ENCODE measurements at places on chromosomes 1 and 21. TPM values are rescaled to one million over a fixed set of nuclear protein-coding genes. Genes with fewer than 3 reads are reported as not detected.

Gene RPRD2
- 5.3 TPM for total RNA-seq

Gene TRNP1
- 68.6 TPM for total RNA-seq

Gene PLEKHM2
- total RNA-seq, result 24.7 TPM

GRCh38 chr1:233079574-233079973 is 129.2 kb downstream of the NTPCR start:
- no peak for DNase-seq

GRCh38 chr21:17514124-17514845 is 1.4 kb downstream of the CXADR start:
- no peak for DNase-seq

DNA sequence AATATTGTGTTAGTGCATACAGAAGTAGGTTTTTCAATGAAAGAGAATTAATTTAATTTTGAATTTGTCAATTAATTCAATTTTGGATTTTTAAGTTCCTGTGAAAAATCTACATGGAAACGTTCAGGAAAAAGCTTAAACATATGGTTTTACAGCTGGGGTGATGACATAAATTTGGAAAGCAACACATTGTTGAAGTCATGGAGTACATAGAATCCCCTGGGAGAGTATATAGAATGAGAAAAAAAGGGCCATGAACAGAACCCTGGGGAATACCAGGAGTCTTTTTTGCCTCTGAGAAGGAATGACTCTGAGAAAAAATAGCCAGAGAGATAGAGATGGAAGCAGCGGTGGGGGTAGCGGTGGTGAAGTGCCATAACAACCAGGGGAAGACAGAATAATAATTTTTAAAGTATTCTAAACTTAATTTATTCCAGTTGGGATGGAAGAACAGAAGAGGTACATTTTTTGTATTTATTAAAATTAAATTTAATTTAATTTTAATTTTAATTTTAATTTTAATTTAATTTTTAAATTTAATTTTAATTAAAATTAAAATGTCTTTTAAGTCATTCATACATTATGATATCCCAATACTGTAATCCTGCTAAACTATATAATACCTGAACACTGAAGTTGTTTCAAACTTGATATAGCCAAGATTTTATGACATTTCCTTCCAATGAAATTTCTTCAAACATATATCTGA is 48.9 kb downstream of the NME7 start:
- DNase-seq, result no peak

DNA sequence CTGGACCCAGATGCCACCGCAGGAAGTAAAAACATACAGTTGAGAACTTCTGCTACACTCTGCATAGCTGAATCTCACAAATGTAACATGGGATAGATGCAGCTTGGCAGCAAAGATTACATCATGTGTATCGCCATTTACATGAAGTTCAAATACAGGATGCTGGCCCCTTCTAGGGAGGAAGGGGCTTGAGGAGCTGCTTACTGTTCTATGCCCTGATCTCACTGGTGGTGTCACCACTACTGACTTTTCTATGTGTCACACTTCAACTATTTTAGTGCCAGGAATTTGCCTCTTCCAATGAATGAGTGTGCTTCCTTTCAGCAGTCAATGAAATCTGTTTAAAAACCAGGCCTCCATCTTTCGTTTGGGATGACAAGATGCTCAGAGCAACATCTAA is 31.1 kb downstream of the MRAP start:
- peak; percentile 62 for DNase-seq

DNA sequence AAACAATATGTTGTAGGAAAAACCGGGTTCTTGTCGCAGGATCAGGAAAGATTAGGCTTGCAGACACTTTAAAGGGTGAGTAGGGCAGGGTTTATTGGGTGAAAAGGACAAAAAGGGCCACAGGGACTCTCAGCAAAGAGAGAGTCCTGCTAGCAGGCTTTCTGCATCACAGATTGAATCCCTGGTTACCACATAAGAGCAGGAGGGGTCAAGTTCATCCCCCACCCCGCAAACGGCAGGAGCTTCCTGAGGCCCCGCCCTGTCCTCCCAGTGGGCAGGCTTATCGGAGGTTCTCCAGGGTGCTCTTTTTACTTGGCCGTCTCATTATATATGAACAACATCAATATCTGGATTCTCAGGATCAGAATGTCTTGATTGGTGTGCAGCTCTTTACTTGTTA is 47.7 kb downstream of the SYCP1 start:
- DNase-seq, result no peak

GRCh38 chr1:15941899-15942660 is 33.8 kb downstream of the ZBTB17 start:
- no peak for DNase-seq

- DNase-seq, result no peak
Measured at GRCh38 chr1:244311784-244312532, 139.8 kb downstream of the ADSS2 start.

GRCh38 chr1:224745924-224746323 is 129.8 kb downstream of the CNIH3 start:
- no peak for DNase-seq

- DNase-seq, result no peak
Measured at GRCh38 chr1:29388170-29388569, 151.8 kb downstream of the PTPRU start.

- DNase-seq, result no peak
Measured at GRCh38 chr1:207605444-207606361, 39.2 kb upstream of the CR1L start.
